Stimulated activated CD8-positive, alpha-beta memory T cell treated with anti-CD3 and anti-CD28 coated beads, Interleukin-2, amount 100 ng/mL, for 1 hour (primary cell): ENCODE measurements at places on chromosomes 3 and 15.
A peak's percentile ranks its signal among the peaks of the same experiment; 100 is the strongest.

- DNase-seq: no peak
Measured at GRCh38 chr15:80856809-80857377, 77.7 kb downstream of the CEMIP start.

DNA sequence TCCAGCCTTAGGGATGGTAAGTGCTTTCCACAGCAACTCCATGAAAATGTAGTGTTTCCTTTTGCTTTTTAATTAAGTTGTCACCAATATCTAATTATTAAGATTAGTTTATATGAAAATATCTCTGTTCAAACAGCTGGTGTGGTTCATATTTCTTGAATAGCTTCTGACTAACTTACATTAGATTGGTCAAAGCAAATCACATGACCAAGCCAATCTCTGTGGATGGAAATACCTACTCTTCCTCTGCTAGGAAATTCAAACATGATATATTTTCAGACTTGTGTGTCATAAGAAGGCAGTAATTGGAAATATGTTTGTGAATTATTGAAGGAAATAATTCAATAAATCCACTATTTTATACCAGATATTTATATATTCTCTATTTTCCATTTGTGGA is 54.6 kb upstream of the CADM2 start:
- no peak for DNase-seq

- DNase-seq: peak; percentile 44
Measured at GRCh38 chr15:69058830-69059556, 44.5 kb downstream of the NOX5 start.

GRCh38 chr3:87996882-87997281 is 61.9 kb downstream of the CGGBP1 start:
- no peak for DNase-seq

GRCh38 chr3:127964053-127964452 is 49.0 kb downstream of the KBTBD12 start:
- no peak for DNase-seq

- no peak for DNase-seq
Measured at GRCh38 chr3:100695696-100696095, 13.6 kb upstream of the TFG start.

DNA sequence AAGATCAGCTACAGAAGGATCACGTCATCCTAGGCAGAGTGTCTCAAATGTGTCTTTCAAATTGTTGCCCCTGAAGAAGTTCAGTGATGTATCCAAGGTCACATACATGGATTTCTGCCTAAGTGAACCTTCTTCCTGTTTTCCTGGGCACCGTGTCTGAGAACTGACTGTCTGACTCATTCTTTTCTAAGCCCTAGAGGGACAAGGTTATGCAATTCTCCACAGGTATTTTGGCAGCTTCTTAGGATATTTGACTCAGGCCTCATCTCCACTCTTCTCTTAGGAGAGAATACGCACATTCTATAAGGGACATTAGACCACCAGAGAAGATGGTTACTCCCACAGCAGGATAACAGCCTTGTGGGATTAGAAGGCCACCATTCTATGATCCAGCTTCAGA is 391.9 kb upstream of the THBS1 start:
- no peak for DNase-seq

- DNase-seq: no peak
Measured at GRCh38 chr3:83843716-83844115, 1115.1 kb upstream of the CADM2 start.
